ENCODE measurements at places on chromosomes 11 and 22. TPM values are rescaled to one million over a fixed set of nuclear protein-coding genes. Genes with fewer than 3 reads are reported as not detected.

- no peak for DNase-seq
These were observed 33.7 kb upstream of the SLC17A6 start for GRCh38 chr11:22304337-22304961.

Gene C11orf91
- total RNA-seq, result not detected

Gene TNNT3
- not detected for total RNA-seq

GRCh38 chr11:125335106-125335505 lies 161.0 kb downstream of the FEZ1 start:
- DNase-seq, result no peak

- DNase-seq, result no peak
These were observed 7.8 kb downstream of the IFT27 start for GRCh38 chr22:36768141-36768540.

Gene LSP1
- total RNA-seq, result not detected

- no peak for DNase-seq
These were observed 402.5 kb downstream of the TMEM135 start for GRCh38 chr11:87440076-87440770.

Gene PDE3B
- 4.0 TPM for total RNA-seq

Gene TSPO
- 38.9 TPM for total RNA-seq

DNA sequence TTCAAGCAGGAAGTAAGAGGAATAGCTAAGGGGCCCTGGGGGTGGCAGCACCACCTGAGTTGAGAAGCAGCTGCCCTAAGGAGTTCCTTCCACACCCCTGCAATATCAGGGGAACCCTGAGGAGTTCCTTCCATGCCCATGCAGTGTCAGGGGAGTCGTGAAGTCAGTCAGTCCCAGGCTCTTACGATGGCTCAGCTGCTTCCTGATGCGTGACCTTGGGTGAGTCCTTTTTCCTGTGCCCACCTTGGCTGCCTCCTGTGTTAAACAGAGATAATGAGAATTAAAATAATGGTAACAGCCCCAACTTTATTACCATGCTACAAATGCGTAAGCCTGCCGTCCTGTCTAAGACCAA lies 181.1 kb downstream of the MIAT start:
- no peak for DNase-seq

- peak; percentile 40 for DNase-seq
These were observed 798 bp downstream of the AMPD3 start for GRCh38 chr11:10455637-10456487.

Gene LRRC74B
- total RNA-seq, result not detected

Gene ADORA2A
- 18.5 TPM for total RNA-seq

DNA sequence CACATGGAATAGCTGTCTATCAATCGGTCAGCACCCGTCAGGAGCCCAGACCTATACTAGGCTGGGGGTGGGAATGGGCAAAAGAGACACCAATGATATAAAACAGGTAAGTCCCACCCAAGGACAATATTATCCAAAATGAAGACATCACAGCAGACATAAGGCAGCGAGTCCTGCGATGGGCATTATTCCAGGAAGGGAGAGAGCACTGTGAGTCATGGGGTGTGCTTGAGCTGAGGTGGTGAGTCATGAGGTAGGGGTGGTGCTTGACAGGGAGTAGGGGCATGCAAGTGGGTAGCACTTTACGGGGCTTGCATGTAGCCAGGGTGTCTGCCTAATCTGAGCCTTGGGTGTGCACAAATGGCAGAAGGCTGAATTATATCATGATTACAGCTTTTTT lies 605.0 kb upstream of the CADM1 start:
- no peak for DNase-seq

DNA sequence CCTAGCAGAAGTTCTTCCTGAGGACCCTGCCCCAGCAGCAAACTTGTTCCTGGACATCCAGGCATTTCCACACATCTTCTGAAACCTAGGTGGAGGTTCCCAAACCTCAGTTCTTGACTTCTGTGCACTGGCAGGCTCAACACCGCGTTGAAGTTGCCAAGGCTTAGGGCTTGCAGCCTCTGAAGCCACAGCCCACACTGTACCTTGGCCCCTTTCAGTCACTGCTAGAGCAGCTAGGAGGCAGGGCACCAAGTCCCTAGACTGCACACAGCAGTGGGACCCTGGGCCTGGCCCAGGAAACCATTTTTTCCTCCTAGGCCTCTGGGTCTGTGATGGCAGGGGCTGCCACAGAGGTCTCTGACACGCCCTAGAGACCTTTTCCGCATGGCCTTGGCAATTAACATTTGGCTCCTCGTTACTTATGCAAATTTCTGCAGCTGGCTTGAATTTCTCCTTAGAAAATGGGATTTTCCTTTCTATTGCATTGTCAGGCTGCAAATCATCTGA lies 159.0 kb downstream of the SBF2 start:
- DNase-seq, result no peak

GRCh38 chr11:33542921-33543320 lies 157.7 kb downstream of the C11orf91 start:
- peak; percentile 73 for DNase-seq

GRCh38 chr22:25758316-25758715 lies 16.3 kb downstream of the MYO18B start:
- no peak for DNase-seq

GRCh38 chr22:44383064-44383575 lies 70.4 kb upstream of the SHISAL1 start:
- DNase-seq, result no peak

GRCh38 chr11:98564233-98564632 lies 456.5 kb upstream of the CNTN5 start:
- no peak for DNase-seq

DNA sequence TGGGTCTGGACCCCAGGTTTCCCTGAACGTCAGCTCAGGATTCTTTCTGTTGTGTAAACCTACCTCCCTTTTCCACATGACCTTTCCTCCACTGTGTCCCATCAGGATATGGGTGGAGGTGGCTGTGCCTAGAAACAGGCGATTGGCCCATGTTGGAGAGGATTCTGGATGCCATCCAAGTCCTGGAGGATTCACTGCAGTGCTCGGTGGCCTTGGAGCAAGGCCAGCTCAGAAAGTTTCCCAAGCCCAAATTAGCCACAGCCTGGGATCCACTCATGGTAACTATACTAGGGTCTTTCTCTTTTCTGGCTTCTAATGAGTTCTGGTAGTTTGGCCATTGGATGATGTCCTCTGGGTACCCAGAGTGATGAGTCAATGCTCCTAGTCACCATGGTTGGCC lies 141.6 kb downstream of the SNX19 start:
- DNase-seq, result no peak

- no peak for DNase-seq
These were observed 16.3 kb downstream of the LGR4 start for GRCh38 chr11:27456140-27456794.

- DNase-seq, result no peak
These were observed 2.2 kb downstream of the RAB30 start for GRCh38 chr11:83069441-83070043.

DNA sequence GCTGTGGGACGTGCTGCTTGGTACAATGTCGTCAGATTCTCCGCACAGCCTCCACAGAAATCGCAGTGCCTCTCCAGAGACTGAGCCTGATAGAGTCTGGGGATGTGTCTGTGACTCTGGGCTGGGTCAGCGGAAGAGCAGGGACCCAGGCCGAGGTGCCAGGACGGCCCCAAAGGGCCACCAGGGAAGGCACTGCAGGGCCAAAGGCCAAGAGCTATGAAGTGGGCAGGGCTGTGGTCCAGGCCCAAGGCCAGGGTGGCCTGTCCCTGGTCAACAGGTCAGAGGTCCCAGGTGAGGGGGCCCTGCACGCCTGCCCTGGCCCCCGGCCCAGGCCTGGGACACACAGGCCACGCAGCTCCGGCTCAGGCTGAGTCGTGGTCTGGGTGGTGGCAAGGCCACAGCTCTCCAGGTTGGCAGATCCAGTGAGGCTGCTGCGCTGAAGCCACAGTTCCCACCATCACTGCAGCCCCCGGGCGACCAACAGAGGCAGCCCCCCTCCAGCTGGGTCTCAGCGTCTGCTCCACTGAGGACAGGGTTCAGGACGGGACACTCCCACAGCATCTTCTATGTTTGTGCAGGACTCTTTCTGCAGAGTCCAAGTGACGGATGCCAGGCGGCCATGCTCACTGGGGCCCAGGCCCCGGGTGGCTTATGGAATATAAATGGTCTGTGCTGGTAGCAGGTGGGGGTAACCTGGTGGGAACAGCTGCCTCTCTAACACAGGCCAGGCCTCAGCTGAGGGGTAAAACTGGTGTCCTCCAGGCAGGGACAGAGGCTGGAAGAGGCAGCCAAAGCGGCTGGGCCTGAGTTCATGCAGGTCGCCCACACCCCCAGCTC lies 4.8 kb upstream of the PIM3 start:
- DNase-seq, result no peak

Gene OR5B21
- not detected for total RNA-seq

Gene AMOTL1
- 35.9 TPM for total RNA-seq

- DNase-seq, result peak; percentile 68
These were observed 353.9 kb upstream of the DDI1 start for GRCh38 chr11:103682318-103683184.

Gene DDI1
- total RNA-seq, result not detected

Gene NPAS4
- not detected for total RNA-seq

Gene XKR3
- total RNA-seq, result not detected

- DNase-seq, result no peak
These were observed 68.7 kb downstream of the DDX10 start for GRCh38 chr11:108733479-108734116.

DNA sequence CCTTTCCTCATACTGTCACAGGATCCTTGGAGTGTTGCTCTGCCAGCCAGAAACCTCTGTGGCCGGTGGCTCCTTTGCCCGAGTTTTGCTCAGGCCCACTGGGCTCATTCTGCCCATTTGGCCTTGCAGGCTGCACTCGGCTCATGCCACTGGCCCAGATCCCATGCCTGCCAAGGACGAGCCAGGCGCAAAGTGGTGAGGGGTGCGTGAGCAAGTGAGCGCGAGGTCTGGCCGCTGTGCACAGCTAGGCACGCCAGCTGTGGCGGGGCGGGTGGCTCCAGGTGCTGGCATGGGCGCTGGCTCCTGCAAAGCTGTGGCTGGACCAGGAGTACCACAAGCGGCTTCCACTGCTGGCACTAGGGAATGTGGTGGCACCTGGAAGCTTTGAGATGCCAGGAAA lies 2.8 kb upstream of the RNF141 start:
- no peak for DNase-seq

Gene ANO1
- 3.8 TPM for total RNA-seq

- DNase-seq, result no peak
These were observed 131.9 kb downstream of the WNT11 start for GRCh38 chr11:76074148-76075095.

Gene OR10A2
- total RNA-seq, result not detected

- DNase-seq, result no peak
These were observed 79.5 kb downstream of the UBASH3B start for GRCh38 chr11:122734848-122735496.

GRCh38 chr11:30196400-30197206 lies 34.2 kb upstream of the FSHB start:
- DNase-seq, result peak; percentile 78

Gene BARX2
- total RNA-seq, result 0.18 TPM

Gene KDM4D
- total RNA-seq, result 1.8 TPM

DNA sequence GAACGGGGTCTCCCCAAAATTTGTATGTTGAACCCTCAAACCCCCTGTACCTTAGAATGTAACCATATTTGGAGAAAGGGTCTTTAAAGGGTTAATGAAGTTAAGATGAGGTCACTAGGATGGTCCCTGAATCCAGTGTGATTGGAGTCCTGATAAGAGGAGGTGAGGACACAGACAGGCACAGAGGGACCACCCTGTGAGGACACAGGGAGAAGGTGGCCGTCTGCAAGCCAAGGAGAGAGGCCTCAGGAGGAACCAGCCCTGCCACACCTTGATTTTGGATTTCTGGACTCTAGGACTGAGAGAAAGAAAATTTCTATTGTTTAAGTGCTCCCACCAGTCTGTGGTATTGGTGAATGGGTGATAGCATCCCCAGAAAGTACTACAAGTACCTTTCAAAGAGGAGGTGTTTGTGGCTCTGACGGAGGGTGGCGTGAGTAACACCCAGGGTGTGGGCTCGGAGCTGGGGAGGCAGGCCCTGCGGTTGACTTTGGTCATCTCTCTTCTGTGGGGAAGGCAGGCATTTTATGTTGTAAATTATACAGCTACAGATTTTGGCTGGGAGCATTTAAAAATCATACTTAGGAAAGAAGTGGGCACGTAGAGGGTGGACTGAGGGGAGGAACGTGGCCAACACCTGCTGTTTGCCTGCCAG lies 13.8 kb downstream of the MRGPRF start:
- DNase-seq, result no peak

Gene SLC25A18
- 2.2 TPM for total RNA-seq

Gene OR56B4
- total RNA-seq, result not detected

DNA sequence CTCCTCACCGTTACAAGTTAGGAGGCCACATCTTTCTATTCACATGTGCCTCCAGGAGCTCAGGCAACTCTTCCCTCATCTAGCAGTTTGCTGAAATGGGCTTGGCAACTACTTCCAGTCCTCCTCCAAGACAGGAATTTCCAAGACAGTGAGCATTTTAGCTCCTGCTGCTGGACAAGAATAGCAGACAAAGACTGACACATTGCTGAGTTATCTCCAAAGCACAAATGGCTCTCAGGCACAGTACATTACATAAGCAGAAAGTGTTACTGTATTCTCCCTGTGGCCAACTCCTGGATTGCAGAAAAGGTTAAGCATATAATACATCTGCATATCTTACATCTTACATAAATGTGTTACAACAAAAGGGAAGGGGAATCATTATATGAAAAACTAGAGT lies 83.2 kb upstream of the POU2AF2 start:
- no peak for DNase-seq

Data from endothelial cell (in vitro differentiated cells).